Skin of body (tissue), 3 donors: ENCODE measurements at places on chromosomes 1 and 21. TPM values are rescaled to one million over a fixed set of nuclear protein-coding genes. Genes with fewer than 3 reads are reported as not detected.

- DNase-seq = peak; percentile 25
These were observed 2.5 kb upstream of the PTGS2 start for GRCh38 chr1:186682736-186683135.

DNA sequence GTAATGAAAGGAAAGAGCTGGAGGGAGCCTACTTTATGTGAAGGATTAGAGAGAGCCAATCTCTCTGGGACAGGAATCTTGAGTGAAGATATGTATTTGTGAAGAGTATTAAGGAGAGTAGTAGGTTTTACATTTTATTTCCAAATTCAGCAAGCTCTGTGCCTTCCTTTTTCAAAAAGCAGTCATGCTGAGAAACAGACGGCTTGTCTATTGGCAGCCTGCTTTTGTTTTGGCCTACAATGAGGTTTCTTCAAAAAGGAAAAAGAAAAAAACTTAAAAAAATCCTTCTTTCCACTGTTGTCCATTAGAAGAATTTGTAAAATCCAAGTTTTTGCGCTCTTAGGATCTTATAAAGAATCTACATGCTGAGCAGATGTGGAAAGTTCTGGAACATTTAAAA is 103.6 kb upstream of the PTGFR start:
- peak; percentile 41 for DNase-seq

Gene ALG14
- total RNA-seq = 1.8 TPM

Gene S100A3
- 36.0 TPM for total RNA-seq

- no peak for DNase-seq
These were observed 10.7 kb downstream of the TRIM46 start for GRCh38 chr1:155184351-155184811.

DNA sequence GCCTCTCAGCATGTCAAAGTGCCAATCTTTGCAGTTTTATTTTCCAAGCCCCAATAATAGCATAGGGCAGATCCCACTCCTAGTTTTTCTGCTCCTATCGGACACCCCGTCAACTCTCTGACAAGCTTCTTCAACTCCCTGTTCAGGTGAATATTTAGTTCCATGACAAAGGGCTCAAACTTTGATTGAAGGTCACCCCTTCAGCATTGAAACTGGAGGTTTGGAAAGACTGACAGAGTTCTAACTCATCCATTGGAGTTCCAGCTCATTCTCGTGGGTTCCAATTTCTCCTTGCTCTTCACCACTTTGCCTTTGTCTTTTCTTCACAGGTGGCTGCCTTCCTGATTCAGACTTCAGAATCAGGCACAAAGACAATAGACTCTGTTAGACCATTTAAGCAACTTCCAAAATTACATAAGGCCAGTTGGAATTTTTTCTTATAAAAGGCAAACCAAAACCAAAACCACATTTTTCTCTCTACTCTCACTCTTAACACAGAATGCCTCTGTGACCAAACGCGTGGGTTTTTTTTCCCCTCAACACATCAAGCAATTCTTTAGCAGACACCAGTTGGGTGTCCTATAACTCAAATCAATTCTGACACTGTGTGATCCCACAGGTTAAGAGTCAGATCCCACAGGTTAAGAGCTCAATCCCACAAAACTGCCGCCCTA is 169.3 kb upstream of the USP25 start:
- DNase-seq = no peak

Gene LCE1C
- total RNA-seq = 9.3 TPM
